ENCODE measurements at places on chromosomes 3 and 15.

DNA sequence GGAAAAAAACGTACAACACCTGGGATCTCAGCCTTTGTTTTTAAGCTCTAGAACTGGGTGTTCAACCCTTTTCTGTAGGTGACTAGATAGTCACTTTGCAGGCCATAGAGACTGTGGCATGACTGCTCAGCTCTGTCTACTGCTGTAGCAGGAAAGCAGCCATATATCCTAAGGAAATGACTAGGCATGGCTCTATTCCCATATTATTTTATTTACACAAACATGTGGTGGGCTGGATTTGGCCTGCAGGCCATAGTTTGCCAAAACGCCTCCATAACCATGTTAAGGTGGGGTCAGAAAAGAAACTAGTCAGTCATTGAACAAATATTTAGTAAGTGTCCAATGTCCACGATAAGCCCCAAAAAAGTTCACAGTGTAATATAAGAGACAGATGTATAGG lies 452.5 kb downstream of the MCTP2 start:
- no peaks in the 10 kb centered on the region for H3K4me1 ChIP-seq
- no peak overlapping the region for H3K4me3 ChIP-seq
- peaks cover 2% of the 10 kb centered on the region for H3K36me3 ChIP-seq

GRCh38 chr15:58086491-58086890 lies 21.0 kb upstream of the ALDH1A2 start:
- no peak for DNase-seq
- H3K4me1 ChIP-seq = no peaks in the 10 kb centered on the region
- H3K36me3 ChIP-seq = no peaks in the 10 kb centered on the region

- no peak for DNase-seq
- no peaks in the 10 kb centered on the region for H3K4me1 ChIP-seq
- H3K36me3 ChIP-seq = no peaks in the 10 kb centered on the region
- no peak overlapping the region for H3K27ac ChIP-seq
- H3K27me3 ChIP-seq = peaks cover 32% of the 10 kb centered on the region
- no peak overlapping the region for H3K4me3 ChIP-seq
These were observed 54.7 kb downstream of the ST8SIA2 start for GRCh38 chr15:92448370-92448769.

- peaks cover 4% of the 10 kb centered on the region for H3K27me3 ChIP-seq
- no peaks in the 10 kb centered on the region for H3K36me3 ChIP-seq
- H3K4me3 ChIP-seq = no peak overlapping the region
- peaks cover 6% of the 10 kb centered on the region for H3K4me1 ChIP-seq
- H3K27ac ChIP-seq = no peak overlapping the region
These were observed 81.0 kb upstream of the LMCD1 start for GRCh38 chr3:8420612-8421011.

DNA sequence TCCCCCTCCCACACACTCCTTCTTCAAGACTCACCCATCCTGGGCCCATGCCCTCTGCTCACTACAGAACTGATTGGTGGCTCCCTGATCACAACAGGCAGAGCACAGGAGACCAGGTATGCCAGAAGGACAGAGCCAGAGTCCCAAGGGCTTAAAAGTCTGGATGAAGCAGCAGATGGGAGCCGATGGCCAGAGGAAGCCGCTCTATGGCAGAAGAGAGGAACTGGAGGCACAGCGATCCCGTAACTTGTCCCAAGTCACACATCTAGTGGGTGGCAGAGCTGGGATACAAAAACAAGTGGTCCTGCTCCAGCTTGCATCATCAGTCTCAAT lies 20.7 kb downstream of the ITGA11 start:
- H3K4me1 ChIP-seq = no peaks in the 10 kb centered on the region
- H3K27ac ChIP-seq = no peak overlapping the region
- peaks cover 6% of the 10 kb centered on the region for H3K27me3 ChIP-seq
- H3K4me3 ChIP-seq = no peak overlapping the region
- H3K36me3 ChIP-seq = no peaks in the 10 kb centered on the region

DNA sequence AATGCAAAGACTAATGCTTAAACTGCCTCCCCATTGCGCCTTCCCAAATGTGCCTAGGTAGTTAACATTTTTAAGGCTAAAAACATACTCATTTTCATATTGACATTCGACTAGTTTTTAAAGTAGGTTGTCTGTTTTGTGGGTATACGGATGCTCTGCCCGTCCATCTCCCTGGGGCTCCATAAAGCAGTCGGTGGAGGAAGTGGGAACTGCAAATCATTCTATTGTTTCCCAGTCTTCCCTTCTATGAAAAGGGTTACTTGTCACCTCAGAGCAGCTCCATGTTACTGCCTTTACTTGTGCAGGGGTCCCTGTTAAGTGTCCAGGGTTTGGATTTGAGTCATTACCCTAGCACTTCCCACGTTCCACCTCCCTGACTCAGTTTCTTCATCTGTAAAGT lies 10.9 kb downstream of the CHCHD6 start:
- no peak for DNase-seq
- H3K27me3 ChIP-seq = no peaks in the 10 kb centered on the region
- no peak overlapping the region for H3K4me3 ChIP-seq
- no peak overlapping the region for H3K27ac ChIP-seq
- H3K4me1 ChIP-seq = peaks cover 28% of the 10 kb centered on the region

DNA sequence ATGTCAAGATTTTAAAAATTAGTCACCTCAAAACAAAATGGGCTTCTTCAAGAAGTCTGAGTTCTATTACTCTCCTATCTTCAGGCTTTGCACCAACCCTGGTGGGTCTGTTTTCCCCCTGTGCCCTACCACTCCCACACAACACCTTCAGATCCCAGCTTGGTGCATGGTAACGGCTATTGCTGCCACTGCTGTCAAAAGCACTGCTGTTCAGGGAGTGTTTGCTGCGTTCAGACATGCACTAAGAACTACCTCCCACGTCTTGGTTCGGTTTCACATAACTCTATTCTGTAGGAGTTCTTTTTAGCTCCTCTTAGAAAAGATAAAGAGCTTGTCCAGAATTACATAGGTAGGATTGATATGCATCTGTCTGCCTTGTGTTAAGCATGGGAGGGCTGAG lies 799.2 kb downstream of the NR2F2 start:
- H3K4me3 ChIP-seq = no peak overlapping the region
- DNase-seq = no peak
- H3K36me3 ChIP-seq = no peaks in the 10 kb centered on the region

DNA sequence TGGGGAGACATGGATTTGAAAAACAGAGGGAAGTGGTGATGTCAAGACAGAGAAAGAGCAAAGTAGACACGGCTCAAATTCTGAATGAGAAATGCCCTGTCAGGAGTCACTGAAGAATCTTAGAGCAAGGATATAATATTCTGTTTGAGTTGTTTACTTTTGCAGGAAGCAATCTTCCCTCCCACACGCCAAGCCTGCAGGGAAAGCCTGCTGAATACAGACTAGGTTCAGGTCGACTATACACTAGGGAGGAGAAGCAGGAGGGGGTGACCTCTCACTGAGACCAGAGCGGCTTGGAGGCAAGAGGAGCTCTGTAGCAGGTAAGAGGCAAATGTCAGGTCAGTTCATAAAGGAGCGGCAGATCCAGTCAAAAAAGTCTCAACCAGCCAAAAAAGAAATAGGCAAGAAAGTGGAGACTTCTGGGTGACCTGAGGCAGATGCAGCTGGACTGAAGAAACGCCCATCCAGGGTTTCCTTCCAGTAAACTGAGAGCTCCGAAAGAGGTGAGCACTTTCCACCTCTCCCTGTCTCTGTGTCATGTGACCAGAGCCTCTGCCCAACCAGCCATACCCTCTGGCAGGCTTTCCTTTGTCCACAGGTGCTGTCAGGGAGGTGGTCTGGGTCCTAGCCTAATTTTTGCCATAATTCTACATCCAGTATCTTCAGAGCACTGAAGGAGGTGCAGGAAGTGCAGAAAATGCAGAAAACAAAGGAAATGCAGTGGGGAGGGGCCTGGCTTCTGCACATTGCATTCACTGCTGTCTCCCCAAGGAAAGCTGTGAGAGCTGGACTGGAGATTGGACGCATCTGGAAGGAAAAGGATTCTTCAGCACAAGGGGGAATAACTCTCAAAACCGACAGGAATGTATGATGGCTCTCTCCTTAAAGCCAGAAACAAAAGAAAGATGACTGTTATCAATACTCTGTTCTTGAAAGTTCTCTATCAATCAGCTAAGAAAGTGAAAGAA lies 37.8 kb upstream of the CTXND1 start:
- peaks cover 45% of the 10 kb centered on the region for H3K27me3 ChIP-seq
- no peak overlapping the region for H3K27ac ChIP-seq
- H3K36me3 ChIP-seq = no peaks in the 10 kb centered on the region
- no peak overlapping the region for H3K4me3 ChIP-seq
- DNase-seq = no peak
- H3K4me1 ChIP-seq = peaks cover 10% of the 10 kb centered on the region

DNA sequence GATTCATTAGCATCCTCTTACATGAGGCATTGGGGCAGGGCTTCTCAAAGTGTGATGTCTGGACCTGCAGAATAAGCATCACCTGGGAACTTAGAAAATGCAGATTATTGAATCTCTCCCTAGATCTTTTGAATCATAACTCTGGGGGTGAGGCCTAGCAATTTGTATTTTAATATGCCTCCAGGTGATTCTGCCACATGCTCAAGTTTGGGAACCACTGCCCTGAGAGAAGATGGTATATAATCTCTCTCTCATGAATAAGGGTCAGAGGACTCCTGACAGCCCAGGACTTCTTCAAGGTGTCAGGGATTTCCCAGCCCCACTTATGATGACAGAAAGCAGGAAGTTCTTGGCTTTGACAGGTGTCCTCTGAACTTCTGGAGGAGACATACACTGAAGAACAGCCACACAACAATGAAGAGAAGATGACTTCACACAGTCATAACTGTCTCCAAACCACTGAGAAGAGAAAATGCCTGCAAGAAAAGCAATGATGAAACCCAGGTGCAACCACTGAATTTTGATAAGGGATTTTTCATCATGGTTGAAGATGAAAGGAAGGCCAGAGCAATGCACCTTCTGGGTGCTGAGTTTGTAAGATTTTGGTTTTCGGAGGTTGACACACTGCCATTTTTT lies 211.9 kb upstream of the MRPL3 start:
- H3K27ac ChIP-seq = no peak overlapping the region
- H3K27me3 ChIP-seq = peaks cover 6% of the 10 kb centered on the region
- DNase-seq = no peak
- no peak overlapping the region for H3K4me3 ChIP-seq

- peaks cover 69% of the 10 kb centered on the region for H3K4me1 ChIP-seq
- H3K27ac ChIP-seq = peak overlapping the region; percentile 89
- H3K36me3 ChIP-seq = no peaks in the 10 kb centered on the region
- H3K27me3 ChIP-seq = no peaks in the 10 kb centered on the region
- DNase-seq = no peak
- H3K4me3 ChIP-seq = peak overlapping the region; percentile 62
These were observed 55.6 kb downstream of the CCR3 start for GRCh38 chr3:46297658-46298423.

DNA sequence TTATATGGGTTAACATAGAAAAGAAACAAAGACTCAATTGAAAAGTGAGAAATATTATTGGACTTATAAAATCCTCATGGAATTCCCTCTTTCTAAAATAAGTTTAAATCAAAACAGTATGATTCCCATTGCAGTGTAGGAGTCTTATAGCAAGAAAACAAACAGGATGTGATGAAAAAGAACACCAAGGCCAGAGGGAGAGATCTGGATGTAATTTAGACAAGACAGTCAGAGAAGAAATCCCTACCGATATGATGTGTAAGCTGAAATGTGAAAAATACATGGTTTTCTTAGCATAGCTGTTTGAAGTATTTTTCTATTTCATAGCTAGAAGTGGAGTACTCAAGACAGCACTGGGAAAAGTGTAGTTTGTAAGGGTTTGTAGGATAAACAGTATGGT lies 521.5 kb downstream of the RSL24D1 start:
- H3K36me3 ChIP-seq = no peaks in the 10 kb centered on the region
- no peak overlapping the region for H3K27ac ChIP-seq
- no peaks in the 10 kb centered on the region for H3K27me3 ChIP-seq
- H3K4me3 ChIP-seq = no peak overlapping the region

GRCh38 chr3:161388855-161389254 lies 17.5 kb upstream of the SPTSSB start:
- peaks cover 21% of the 10 kb centered on the region for H3K27me3 ChIP-seq
- DNase-seq = no peak
- no peak overlapping the region for H3K4me3 ChIP-seq
- H3K36me3 ChIP-seq = no peaks in the 10 kb centered on the region
- H3K27ac ChIP-seq = no peak overlapping the region

- H3K27ac ChIP-seq = peak overlapping the region; percentile 45
- H3K4me3 ChIP-seq = peak overlapping the region; percentile 87
- peaks cover 8% of the 10 kb centered on the region for H3K36me3 ChIP-seq
- H3K27me3 ChIP-seq = peaks cover 8% of the 10 kb centered on the region
These were observed 775 bp downstream of the C3orf33 start for GRCh38 chr3:155805204-155805801.

GRCh38 chr3:140459462-140459861 lies 218.4 kb upstream of the TRIM42 start:
- H3K27ac ChIP-seq = no peak overlapping the region
- H3K4me1 ChIP-seq = no peaks in the 10 kb centered on the region
- DNase-seq = no peak
- H3K4me3 ChIP-seq = no peak overlapping the region
- H3K36me3 ChIP-seq = no peaks in the 10 kb centered on the region
- peaks cover 22% of the 10 kb centered on the region for H3K27me3 ChIP-seq

DNA sequence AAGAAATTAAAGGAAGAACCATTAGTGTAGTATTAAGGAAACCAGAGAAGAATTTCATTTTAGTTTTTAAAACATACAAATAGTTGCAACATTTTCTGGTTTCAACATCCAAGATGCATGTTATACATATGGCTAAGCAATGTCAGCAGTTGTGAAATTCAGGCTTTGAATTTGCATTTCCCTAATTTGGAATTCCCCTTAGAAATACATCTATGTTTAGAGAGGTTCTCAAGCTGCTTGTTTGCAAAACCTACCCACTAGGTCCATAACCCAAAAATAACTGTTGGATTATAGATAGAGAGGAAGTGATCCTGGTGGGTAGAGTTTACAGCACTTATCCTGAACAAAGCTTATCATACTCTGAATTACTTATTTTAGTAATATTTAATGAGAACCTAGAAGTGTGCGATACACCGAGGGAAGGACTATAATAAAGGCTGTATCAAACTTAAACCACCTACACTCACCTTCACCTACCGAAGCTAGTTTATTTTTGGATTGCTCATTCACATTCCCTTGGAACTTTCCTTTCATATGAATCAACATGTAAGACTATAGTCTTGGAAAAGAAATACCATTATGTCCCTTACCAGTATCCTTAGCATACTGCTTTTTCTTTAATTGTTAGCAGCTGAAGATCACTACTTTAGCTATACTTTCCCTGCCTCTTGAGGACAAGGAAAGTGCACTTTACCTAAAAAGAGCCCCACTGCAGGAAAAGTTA lies 60.6 kb downstream of the CHAC1 start:
- peaks cover 4% of the 10 kb centered on the region for H3K36me3 ChIP-seq
- H3K27ac ChIP-seq = no peak overlapping the region
- H3K27me3 ChIP-seq = no peaks in the 10 kb centered on the region
- H3K4me3 ChIP-seq = no peak overlapping the region

- H3K27me3 ChIP-seq = no peaks in the 10 kb centered on the region
- no peak overlapping the region for H3K27ac ChIP-seq
- peaks cover 7% of the 10 kb centered on the region for H3K36me3 ChIP-seq
- DNase-seq = no peak
These were observed 18.7 kb downstream of the USF3 start for GRCh38 chr3:113677737-113678136.

GRCh38 chr3:27127195-27127594 lies 242.0 kb downstream of the NEK10 start:
- H3K4me3 ChIP-seq = no peak overlapping the region
- no peak overlapping the region for H3K27ac ChIP-seq
- peaks cover 5% of the 10 kb centered on the region for H3K27me3 ChIP-seq
- H3K36me3 ChIP-seq = peaks cover 3% of the 10 kb centered on the region
- no peak for DNase-seq
- no peaks in the 10 kb centered on the region for H3K4me1 ChIP-seq

GRCh38 chr3:136929977-136930670 lies 27.7 kb upstream of the IL20RB start:
- peak overlapping the region; percentile 32 for H3K27ac ChIP-seq
- peaks cover 44% of the 10 kb centered on the region for H3K4me1 ChIP-seq
- no peak overlapping the region for H3K4me3 ChIP-seq
